ENCODE measurements at places on chromosomes 3 and 15.

- DNase-seq = no peak
Measured at GRCh38 chr3:197226179-197226578, 72.2 kb downstream of the DLG1 start.

DNA sequence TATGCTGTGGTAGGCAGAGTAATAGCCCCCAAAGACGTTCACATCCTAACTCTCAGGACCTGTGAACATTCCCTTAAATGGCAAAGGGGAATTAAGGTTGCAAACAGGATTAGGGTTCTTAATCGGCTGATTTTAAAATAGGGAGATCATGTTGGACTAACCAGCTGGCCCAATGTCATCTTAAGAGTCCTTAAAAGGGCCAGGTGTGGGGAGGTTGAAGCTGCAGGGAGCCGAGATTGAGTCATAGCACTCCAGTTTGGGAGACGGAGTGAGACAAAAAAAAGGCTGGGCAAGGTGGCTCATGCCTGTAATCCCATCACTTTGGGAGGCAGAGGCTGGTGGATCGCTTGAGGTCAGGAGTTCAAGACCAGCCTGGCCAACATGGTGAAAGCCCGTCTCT lies 1.6 kb upstream of the FLNB start:
- no peak for DNase-seq

DNA sequence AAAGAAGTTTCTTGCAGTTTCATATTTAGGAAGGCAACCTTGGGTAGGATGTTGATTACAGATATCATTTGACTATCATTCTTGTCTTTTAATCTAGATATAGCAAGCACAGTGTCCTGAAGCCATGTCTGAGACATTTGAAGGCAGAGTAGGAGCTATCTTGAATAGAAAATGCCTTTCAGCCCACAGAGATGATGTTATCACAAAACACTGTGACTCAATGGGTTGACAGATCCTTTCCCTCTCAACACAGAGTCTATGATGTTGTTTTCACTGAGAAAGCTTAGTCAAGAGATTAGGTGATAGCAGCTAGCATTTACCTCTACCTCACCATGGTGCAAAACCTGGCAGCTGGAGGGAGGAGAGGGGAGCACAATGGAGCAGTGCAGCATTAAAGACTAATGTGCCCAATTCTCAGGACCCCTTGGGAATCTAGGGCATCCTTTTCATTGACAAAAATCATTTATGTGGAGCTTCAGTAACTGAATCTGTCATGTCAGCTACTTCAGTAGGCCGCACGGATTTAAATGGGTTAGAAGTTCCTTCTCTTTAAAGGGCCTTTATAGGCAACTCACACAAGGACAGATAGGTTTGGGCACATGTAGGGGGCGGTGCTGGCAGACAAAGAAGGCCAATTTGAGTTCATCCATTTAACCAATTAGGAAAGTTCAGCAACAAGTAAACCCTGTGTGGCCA lies 121.8 kb downstream of the AGBL1 start:
- DNase-seq = no peak

DNA sequence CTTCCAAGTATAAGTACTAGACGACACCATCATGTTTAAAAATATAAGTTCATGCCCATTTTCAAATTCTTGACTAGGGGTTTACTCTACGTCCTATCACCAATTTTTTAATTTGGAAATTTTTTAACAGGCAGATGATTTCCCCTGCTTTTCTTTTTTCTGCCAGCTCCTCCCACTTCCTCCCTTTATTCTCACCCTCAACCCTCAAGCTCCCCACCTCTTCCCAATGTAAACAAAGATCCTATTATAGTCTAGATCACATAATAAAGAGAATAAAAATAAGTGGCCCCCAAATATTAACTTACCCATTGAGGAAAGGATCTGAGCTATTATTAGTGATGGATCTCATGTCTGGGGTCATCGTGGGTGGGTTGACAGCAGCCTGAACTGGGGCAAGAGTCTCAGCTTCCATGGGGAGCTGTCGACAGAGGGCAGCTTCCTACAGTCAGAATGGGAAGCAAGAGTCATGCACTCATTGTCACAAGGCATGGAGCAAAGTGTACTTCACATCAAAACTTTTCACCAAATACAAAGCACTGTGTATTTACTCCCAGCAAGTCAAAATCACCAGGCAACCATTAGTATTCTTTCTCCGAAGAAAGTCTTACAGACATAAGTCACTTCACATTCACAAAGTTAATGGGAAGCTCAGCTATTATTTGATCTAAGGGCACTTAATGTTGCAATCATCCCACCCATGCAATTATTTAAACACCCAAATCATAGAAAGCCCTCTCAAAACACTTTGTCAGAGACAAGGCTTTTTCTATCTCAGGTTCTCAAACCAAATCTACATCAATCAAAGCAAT lies 53.2 kb downstream of the TM4SF4 start:
- DNase-seq = no peak

GRCh38 chr3:183764847-183765731 lies 60.3 kb downstream of the MAP6D1 start:
- no peak for DNase-seq

GRCh38 chr15:77620297-77620696 lies 12.4 kb downstream of the LINGO1 start:
- no peak for DNase-seq

GRCh38 chr3:168250415-168250861 lies 154.7 kb upstream of the GOLIM4 start:
- no peak for DNase-seq

DNA sequence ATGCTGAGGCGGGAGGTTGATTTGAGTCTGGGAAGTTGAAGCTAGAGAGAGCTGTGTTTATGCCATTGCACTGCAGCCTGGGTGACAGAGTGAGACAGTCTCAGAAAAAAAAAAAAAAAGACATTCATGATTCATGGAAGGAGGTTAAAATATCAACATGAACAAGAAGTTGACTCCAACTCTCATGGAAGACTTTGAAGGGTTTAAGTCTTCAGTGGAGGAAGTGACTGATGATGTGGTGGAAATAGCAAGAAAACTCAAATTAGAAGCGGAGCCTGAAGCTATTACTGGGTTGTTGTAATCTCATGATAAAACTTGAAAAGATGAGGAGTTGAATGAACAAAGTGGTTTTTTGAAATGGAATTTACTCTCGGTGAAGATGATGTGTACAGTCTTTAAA lies 491.8 kb downstream of the SQOR start:
- DNase-seq = no peak

DNA sequence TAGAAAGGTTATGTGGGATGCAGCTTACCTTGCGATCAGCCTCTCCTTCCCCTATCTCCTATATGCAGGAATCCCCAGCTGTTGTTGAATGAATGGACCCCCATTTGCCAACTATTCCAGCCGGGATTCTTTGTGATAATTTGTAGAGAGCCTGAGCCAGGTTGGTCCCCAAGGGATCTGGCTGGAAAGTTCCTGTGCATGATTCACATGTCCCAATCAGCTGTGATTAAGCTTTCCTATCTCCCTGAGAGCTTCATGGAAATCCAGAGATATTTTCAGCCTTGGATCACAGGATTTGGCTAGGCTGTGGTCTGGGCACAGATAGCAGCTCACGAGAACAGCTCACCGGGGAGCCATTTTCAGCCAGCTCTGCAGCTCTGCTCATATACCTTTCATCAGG lies 76.7 kb downstream of the ARNT2 start:
- DNase-seq = no peak

GRCh38 chr15:52037889-52038505 lies 19.0 kb downstream of the MAPK6 start:
- no peak for DNase-seq

- DNase-seq = no peak
Measured at GRCh38 chr15:40046721-40047414, 7.9 kb upstream of the SRP14 start.

GRCh38 chr15:88243895-88244787 lies 12.4 kb downstream of the NTRK3 start:
- DNase-seq = no peak

DNA sequence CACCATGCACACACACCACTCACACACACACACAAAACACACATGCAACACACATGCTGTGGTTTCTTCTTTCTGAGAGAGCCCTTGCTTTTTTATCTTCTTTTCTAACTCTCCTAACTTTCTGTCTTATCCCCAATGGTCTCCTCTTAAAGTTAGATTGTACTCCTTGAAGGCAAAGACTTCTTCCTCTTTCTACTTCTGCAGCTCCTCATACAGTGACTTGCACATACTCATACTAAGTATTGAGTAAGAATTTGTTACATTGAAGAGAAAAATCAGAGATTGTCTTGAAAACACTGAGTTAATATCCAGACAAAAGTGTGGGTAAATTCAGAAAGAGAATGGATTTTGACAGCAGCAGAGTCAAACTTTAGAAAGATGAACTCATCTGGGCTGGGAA lies 64.4 kb downstream of the GTPBP8 start:
- no peak for DNase-seq

GRCh38 chr3:100869787-100870186 lies 123.4 kb downstream of the ABI3BP start:
- no peak for DNase-seq

- DNase-seq = no peak
Measured at GRCh38 chr3:120636795-120637401, 40.8 kb downstream of the NDUFB4 start.

Data from stimulated activated CD4-positive, alpha-beta T cell treated with anti-CD3 and anti-CD28 coated beads, TNF-alpha, amount 100 ng/mL, for 1 hour (primary cell).